ENCODE measurements at places on chromosomes 5 and 9. TPM values are rescaled to one million over a fixed set of nuclear protein-coding genes. Genes with fewer than 3 reads are reported as not detected.
A peak's percentile ranks its signal among the peaks of the same experiment; 100 is the strongest.

GPR150 gene
- not detected for total RNA-seq

GRCh38 chr5:15513431-15513830, 13.5 kb downstream of the FBXL7 start:
- H3K27me3 ChIP-seq: no peaks in the 10 kb centered on the region
- no peak for DNase-seq
- no peak overlapping the region for H3K27ac ChIP-seq
- no peak overlapping the region for H3K4me3 ChIP-seq

DNA sequence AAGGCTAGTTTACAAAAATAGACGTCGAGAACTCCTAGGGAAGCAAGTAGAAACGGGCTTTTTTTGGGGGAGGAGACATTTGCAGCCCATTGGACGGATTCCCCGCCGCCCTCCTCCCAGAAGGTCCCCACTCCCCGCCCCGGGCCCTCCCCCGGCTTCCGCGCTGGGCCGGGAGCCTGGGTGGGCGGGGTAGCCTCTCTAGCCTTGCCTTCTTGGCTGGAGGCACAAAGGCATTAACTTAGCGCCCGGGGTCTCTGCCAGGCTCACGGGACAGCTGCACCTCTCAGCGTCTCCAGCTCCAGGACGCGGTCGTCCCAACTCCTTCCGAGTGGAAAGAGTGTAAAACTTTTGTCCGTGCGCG, at the start of gene DMRTA1:
DMRTA1 (plus strand) TSS at position 236 of the 361 bp plus-strand sequence. CDS start 242 bp downstream, outside the sequence.
- peak within 1 kb of the TSS; percentile 42 for H3K27ac ChIP-seq
- H3K27me3 ChIP-seq: no peaks in the 10 kb centered on the region
- DNase-seq: no peak
- H3K4me3 ChIP-seq: peak within 1 kb of the TSS; percentile 89

DNA sequence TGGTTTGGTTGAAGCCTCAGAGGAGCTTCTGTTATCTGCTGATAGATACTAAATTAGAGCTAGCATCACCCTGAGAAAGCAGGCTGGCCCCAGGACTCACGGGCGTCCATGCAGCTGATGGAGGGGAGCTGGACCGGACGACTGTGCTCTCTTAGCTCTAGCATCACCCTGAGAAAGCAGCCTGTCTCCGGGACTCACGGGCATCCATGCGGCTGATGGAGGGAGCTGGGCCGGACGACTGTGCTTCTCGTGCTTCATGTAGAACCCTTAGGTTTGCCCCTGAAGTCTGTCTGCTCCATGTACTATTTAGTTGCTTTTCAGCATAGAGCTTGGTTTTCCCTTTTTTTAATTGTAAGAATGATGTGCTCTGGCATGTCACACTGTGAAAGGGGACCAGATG, 16.3 kb upstream of the LTC4S start:
- no peak for DNase-seq
- no peak overlapping the region for H3K4me3 ChIP-seq
- no peaks in the 10 kb centered on the region for H3K27me3 ChIP-seq
- H3K4me1 ChIP-seq: no peaks in the 10 kb centered on the region
- no peak overlapping the region for H3K27ac ChIP-seq

- no peaks in the 10 kb centered on the region for H3K27me3 ChIP-seq
- no peak for DNase-seq
- H3K36me3 ChIP-seq: no peaks in the 10 kb centered on the region
Measured at GRCh38 chr5:59367791-59368394, 525.6 kb downstream of the PDE4D start.

DNA sequence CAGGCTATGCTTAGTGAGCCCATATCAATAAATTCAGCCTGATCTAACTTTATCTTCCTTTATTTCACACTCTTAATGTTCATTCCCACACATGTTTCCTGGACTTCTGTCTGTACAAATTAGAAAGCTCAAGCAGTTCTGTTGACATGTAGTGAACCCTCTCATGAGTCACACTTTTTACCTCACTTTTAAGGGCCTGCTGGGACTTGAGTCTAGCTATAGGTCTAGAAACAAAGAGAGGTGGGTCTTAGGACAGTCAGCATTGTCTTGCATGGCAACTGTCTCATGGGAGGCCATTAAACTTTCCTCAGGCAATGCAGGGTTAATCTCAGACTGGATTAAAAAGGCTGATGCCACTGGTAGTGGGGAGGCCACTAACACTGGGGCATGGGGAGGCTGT, 8.6 kb upstream of the CCNH start:
- H3K36me3 ChIP-seq: no peaks in the 10 kb centered on the region
- no peak overlapping the region for H3K4me3 ChIP-seq
- no peak overlapping the region for H3K27ac ChIP-seq
- no peaks in the 10 kb centered on the region for H3K4me1 ChIP-seq

GNA14 gene
- total RNA-seq: 3.2 TPM

CDKN2AIPNL gene
- 54.3 TPM for total RNA-seq

ZNF366 gene
- not detected for total RNA-seq

DNA sequence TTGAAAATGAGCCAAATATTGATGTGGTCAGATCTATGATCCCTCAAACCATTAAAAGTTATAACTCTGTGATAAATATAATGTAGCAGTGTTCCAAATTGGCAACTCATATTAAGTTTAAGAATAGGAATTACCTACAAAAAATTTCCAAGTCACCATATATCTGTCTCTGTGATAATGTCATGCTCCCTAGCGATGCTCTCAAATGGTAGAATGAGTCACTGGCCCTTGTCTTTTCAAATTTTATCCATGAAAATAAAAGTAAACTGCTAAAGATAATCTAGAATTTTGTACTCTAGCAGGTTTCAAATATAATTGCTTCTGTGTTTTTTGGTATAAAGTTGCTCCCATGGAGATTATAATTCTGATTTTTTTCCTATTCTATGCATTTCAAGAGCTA, 277.1 kb downstream of the PDE4D start:
- H3K4me3 ChIP-seq: no peak overlapping the region
- no peak for DNase-seq
- H3K4me1 ChIP-seq: no peaks in the 10 kb centered on the region
- H3K27ac ChIP-seq: no peak overlapping the region
- no peaks in the 10 kb centered on the region for H3K27me3 ChIP-seq

- H3K4me3 ChIP-seq: no peak overlapping the region
- peaks cover 7% of the 10 kb centered on the region for H3K36me3 ChIP-seq
- no peaks in the 10 kb centered on the region for H3K4me1 ChIP-seq
Measured at GRCh38 chr5:177179431-177179830, 45.9 kb downstream of the NSD1 start.

SLC35D2 gene
- 13.7 TPM for total RNA-seq

DNA sequence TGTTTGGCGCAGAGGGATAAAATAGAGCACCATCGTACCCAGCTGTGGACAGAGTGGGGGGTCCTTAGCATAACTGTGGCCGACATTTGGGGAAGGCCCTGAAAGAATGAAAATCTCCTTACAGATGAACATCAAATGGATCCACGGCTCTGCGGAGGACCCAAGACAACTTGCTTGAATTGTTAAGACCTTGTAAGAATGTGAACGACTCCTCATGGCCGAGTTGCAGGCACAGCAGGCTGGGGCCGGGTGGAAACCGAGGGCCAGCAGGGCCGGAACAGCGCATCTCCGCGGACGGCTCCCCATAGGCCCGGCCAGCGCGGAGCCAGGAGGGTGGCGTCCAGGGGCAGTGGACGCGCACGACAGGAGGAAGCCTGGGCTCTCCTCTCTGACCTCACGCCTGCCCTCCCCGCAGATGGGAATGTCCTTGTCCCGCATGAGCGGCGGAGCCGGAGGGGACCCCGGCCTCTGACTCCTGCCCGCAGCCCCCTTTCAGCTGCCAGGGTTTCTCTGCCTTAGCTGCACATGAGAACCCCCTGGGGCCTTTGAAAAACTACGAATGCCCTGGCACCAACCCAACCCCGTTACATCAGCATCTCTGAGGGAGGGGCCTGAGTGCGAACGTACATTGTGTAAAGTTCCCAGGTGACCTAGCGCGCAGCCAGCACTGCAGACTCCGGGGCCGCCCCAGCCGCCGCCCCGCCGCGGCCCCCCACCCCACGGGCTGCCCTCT, 36.2 kb upstream of the PTCH1 start:
- H3K36me3 ChIP-seq: no peaks in the 10 kb centered on the region
- DNase-seq: peak; percentile 80
- peak overlapping the region; percentile 35 for H3K4me3 ChIP-seq
- H3K27ac ChIP-seq: no peak overlapping the region
- H3K4me1 ChIP-seq: peaks cover 8% of the 10 kb centered on the region

BRD3 gene
- 87.8 TPM for total RNA-seq

- H3K27ac ChIP-seq: no peak overlapping the region
- no peak for DNase-seq
- no peak overlapping the region for H3K4me3 ChIP-seq
- H3K4me1 ChIP-seq: no peaks in the 10 kb centered on the region
- no peaks in the 10 kb centered on the region for H3K36me3 ChIP-seq
- no peaks in the 10 kb centered on the region for H3K27me3 ChIP-seq
Measured at GRCh38 chr5:87807783-87808182, 395.1 kb upstream of the CCNH start.

GRCh38 chr5:115317320-115317719, 20.9 kb upstream of the CCDC112 start:
- H3K27ac ChIP-seq: no peak overlapping the region
- no peaks in the 10 kb centered on the region for H3K27me3 ChIP-seq
- DNase-seq: no peak

ADAMTSL2 gene
- 0.69 TPM for total RNA-seq

DNA sequence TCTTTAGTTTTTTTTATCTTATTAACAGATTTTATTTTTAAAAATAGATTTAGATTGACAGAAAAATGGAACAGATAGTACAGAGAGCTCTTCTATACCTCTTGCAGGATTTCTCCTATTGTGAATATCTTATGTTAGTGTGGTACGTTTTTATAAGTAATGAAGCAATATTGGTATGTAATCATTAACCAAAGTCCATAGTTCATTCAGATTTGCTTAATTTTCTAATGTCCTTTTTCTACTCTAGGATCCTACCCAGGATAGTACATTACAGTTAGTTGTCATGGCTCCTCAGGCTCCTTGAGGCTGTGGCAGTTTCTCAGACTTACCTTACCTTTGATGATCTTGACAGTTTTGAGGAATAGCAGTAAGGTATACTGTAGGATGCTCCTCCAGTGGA, 30.4 kb downstream of the PPP2R2B start:
- H3K27ac ChIP-seq: no peak overlapping the region
- no peak for DNase-seq

THBS4 gene
- 12.8 TPM for total RNA-seq

DNA sequence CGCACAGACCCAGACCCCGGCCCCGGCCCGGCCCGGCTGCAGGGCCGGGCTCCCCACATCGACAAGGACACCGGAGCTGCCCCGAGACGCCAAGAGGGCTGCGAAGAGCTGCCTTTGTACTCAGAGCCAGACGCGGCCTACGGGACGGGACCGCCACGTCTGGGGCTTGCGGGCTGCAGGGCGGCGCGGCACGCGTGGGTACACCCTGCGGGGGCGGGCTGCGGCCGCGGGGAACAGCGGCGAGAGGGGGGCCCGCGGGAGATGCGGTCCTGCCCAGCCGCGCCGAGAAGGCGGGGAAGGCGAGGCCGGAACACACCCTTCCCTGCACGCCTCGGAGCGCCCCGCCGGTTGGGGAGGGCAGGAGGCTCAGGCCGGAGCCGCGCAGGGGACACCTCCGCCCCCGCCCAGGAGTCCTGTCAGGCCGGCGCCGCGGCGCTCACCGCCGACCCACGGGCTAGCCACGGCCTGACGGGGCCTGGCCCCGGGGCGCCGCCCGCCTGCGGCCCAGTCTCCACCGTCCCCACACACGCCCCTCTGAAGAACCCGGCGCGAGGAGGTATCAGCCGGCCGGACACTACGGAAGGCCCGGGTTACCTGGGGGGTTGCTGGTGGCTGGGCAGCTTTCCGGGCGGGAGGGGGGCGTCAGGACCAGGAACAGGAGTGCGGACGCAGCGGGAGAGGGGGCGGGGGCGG, 478 bp downstream of the RAB14 start:
- no peaks in the 10 kb centered on the region for H3K36me3 ChIP-seq
- peak overlapping the region; percentile 58 for H3K27ac ChIP-seq
- peak; percentile 64 for DNase-seq
- no peaks in the 10 kb centered on the region for H3K4me1 ChIP-seq
- no peaks in the 10 kb centered on the region for H3K27me3 ChIP-seq

GRCh38 chr9:121073038-121073437, 1.7 kb upstream of the CNTRL start:
- no peak overlapping the region for H3K4me3 ChIP-seq
- H3K27me3 ChIP-seq: peaks cover 29% of the 10 kb centered on the region
- DNase-seq: no peak
- H3K36me3 ChIP-seq: no peaks in the 10 kb centered on the region
- H3K27ac ChIP-seq: no peak overlapping the region

DNA sequence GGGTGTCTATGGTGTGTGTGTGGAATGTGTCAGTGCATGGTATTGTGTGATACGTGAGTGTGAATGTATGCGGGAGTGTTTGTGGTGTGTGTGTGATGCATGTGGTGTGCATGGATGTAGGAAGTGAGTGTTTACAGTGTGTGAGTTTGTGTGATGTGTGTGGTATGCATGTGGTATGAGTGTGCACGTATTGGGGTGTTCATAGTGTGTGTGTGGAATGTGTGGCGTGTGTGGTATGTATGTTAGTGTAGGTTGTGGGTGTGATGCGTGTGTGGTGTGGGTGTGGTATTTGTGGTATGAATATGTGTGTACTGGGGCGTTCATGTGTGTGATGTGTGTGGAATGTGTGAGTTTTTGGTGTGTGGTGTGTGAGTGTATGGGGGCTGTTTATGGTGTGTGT, 40.1 kb upstream of the BICD2 start:
- H3K27me3 ChIP-seq: peaks cover 43% of the 10 kb centered on the region
- no peak for DNase-seq
- peaks cover 7% of the 10 kb centered on the region for H3K4me1 ChIP-seq
- no peak overlapping the region for H3K4me3 ChIP-seq
- H3K27ac ChIP-seq: no peak overlapping the region

- H3K4me3 ChIP-seq: no peak overlapping the region
- no peaks in the 10 kb centered on the region for H3K27me3 ChIP-seq
- no peaks in the 10 kb centered on the region for H3K36me3 ChIP-seq
- H3K4me1 ChIP-seq: no peaks in the 10 kb centered on the region
- DNase-seq: no peak
- no peak overlapping the region for H3K27ac ChIP-seq
Measured at GRCh38 chr9:84519413-84519812, 150.1 kb upstream of the NTRK2 start.

- H3K27ac ChIP-seq: no peak overlapping the region
- no peaks in the 10 kb centered on the region for H3K27me3 ChIP-seq
- no peaks in the 10 kb centered on the region for H3K4me1 ChIP-seq
- H3K4me3 ChIP-seq: no peak overlapping the region
- DNase-seq: no peak
Measured at GRCh38 chr5:171579976-171580411, 160.5 kb downstream of the FGF18 start.

GRCh38 chr9:14279671-14280070, 34.3 kb downstream of the NFIB start:
- H3K4me1 ChIP-seq: no peaks in the 10 kb centered on the region
- no peak for DNase-seq
- H3K27ac ChIP-seq: no peak overlapping the region
- H3K4me3 ChIP-seq: no peak overlapping the region
- H3K36me3 ChIP-seq: no peaks in the 10 kb centered on the region

DNA sequence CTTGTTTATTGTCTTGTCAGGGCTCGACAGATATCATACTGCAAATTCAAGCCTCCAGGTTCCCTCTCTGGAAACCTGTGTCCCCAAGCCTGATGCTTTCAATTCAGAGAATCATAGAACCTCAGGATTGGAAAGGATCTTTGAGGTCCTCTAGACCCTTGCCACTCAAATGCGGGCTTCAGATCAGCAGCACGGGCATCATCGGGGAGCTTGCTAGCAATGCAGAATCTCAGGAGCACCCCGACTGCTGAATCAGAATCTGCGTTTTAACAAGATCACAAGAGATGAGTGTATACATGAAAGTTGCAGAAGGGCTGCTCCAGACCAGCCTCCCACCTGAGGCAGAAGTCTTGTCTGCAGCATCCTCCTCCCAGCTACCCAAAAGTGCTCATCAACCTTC, 13.1 kb upstream of the EGFLAM start:
- H3K4me1 ChIP-seq: no peaks in the 10 kb centered on the region
- H3K27me3 ChIP-seq: no peaks in the 10 kb centered on the region
- H3K4me3 ChIP-seq: no peak overlapping the region
- H3K27ac ChIP-seq: no peak overlapping the region
- H3K36me3 ChIP-seq: no peaks in the 10 kb centered on the region
- DNase-seq: no peak

All from H1 (cell line).